ENCODE measurements at places on chromosomes 16 and 17.

GRCh38 chr17:48416971-48417370 lies 13.0 kb downstream of the SKAP1 start:
- no peak for DNase-seq

- DNase-seq: no peak
Observed at GRCh38 chr16:24288516-24288915, 32.4 kb downstream of the CACNG3 start.

DNA sequence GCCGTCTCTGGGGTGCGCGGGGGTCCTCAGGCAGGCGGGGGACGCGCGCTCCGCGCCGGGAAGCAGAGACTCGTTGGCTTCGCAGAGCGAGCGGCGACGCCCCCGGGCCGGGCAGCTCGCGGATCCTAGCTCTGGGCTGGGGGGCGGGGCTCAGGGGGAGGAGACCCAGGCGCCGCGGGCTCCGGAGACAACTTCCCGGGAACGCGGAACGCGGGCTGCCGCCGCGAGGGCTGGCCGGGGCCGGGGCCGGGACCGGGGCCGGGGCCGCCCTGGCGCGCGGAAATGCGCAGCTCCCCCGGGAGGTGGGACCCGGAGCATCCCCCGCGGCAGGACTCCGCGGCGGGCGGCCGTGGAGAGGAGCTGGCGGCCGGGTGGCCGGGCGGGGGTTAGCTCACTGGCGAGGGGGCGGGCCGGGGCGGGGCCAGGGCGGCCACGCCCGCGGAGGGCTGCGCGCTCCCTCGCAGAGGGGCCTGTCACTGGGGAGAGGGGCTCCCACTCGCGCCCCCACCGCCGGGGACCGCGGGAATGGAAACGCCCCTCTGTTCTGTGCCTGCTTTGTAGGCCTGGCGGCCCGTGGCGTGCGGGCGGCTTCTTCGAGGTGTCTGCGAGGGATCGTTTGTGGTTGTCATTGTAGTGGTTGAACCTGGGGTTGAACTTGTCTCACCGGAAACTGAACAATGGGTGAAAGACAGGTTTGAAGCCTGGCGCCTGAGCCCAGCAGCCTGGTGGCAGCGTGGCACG lies at the start of gene GAS7:
GAS7 (minus strand) TSS at position 98 of the 741 bp plus-strand sequence.
- DNase-seq: peak; percentile 64

- DNase-seq: no peak
Observed at GRCh38 chr16:57923418-57923817, 47.5 kb downstream of the CNGB1 start.

- no peak for DNase-seq
Observed at GRCh38 chr16:65622871-65623270, 501.0 kb upstream of the CDH11 start.

- no peak for DNase-seq
Observed at GRCh38 chr17:44904001-44904984, 5.0 kb upstream of the EFTUD2 start.

DNA sequence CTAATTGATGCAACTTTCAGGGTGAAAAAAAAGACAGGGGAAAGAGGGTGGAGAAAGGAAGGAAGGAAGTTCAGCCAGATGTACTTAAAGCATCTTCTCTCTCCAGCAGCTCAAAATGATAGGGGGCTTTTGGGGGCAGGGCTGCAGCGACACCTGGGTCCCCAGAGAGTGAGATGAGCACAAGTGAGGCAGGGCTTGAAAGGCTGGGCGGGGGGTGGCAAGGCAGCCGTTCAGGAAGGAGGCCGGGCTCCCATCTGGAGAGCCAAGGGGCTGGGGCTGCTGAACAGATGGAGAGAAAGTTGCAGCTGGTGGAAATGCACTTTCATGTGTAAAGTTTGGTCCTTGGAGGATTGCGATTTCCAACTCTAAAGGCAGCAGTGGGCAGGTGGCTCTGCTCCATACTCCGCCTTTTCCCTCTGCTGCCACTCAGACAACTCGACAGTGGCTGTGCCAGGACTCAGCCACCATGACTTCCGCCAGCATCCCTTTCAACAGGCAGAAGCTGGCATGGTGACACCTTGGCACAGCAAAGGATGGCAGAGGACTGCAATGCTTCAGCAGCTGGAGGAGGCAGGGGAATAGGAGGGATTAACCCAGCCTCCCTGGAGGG lies 7.7 kb downstream of the SLC35B1 start:
- no peak for DNase-seq

GRCh38 chr17:65584604-65585521 lies 23.4 kb upstream of the AXIN2 start:
- no peak for DNase-seq

- no peak for DNase-seq
Observed at GRCh38 chr16:73949574-73950320, 346.9 kb upstream of the PSMD7 start.

DNA sequence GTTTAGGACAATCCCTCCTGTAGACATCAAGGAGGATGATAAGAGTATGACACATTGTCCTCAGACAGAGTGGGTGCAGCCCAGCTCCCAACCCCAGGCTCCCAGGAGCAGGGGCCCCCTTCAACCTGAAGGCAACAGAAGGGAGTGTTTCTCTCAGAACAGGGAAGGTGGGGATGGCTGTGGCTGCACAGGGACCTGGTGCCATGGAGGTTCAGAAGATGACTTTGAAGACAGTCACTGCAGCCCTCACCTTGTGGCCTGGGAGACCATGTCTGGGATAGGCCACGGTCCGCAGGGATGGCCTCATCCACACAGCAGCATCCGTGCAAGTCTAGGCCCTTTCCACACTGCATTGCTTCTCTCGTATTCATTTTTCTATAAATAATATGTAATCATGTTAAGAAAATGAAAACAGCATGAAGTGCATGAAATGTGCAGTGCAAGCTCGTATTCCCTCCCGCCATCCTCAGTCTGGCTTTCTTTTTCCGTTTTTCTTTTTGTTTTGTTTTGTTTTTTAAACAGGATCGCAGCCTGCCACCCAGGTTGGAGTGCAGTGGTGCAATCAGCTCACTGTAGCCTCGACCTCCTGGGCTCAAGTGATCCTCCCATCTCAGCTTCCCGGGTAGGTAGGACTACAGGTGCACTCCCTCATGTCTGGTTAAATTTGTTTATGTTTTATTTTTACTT lies 71.1 kb downstream of the METRNL start:
- no peak for DNase-seq

- DNase-seq: no peak
Observed at GRCh38 chr16:16164243-16164642, 59.1 kb downstream of the ABCC6 start.

- DNase-seq: peak; percentile 83
Observed at GRCh38 chr16:67399218-67399733, 6.0 kb upstream of the TPPP3 start.
